Fibroblast of the aortic adventitia (primary cell): ENCODE measurements at places on chromosomes 2 and 18. TPM values are rescaled to one million over a fixed set of nuclear protein-coding genes. Genes with fewer than 3 reads are reported as not detected.

Gene RGPD8
- total RNA-seq: 16.4 and 22.1 TPM in 2 replicates

Gene IL1RN
- total RNA-seq: 1.1 TPM in 1 of 2 replicates, not detected in the other

Gene ASPRV1
- total RNA-seq: 0.54 TPM in 1 of 2 replicates, not detected in the other

Gene IL36G
- not detected in 2 replicates for total RNA-seq

Gene UNC50
- 42.8 and 49.6 TPM in 2 replicates for total RNA-seq
